Chondrocyte (in vitro differentiated cells): ENCODE measurements at places on chromosomes 4 and X. TPM values are rescaled to one million over a fixed set of nuclear protein-coding genes. Genes with fewer than 3 reads are reported as not detected.

DNA sequence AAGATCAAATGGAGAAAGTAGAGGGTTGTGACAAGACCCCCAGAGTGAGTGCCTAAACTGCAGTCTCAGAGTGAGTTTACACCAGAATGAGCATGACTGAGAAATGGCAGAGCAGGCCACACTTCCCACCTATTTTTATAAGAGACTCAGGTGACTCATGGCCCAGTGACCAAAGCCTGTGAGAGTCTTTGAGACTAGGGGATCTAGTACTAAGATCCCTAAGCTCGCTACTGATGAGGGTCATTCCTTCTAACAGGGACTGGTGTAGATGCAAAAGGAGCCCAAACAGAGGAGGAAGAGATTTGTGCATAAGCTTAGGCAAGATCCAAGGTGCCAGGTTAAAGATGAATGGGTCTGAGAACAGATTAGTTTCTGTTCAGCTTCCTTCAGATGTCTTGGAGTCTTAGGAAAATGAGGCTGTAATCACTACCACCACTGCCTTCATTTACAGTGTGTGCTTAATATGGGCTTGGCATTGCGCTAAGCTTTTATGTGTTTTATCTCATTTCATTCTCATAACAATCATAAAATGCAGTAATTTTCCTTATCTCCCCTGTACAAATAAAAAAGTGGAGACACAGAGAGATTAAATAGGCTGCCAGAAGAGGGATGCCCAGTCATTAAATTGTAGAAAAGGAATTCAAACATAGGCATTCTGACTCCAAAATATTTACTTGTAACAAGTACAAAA is 62.8 kb downstream of the RWDD4 start:
- H3K27ac ChIP-seq = no peak overlapping the region
- no peaks in the 10 kb centered on the region for H3K4me1 ChIP-seq
- DNase-seq = no peak
- H3K4me3 ChIP-seq = no peak overlapping the region
- peaks cover 2% of the 10 kb centered on the region for H3K36me3 ChIP-seq
- H3K27me3 ChIP-seq = no peaks in the 10 kb centered on the region

GRCh38 chr4:184848510-184848909 is 22.7 kb upstream of the ACSL1 start:
- H3K4me1 ChIP-seq = peaks cover 17% of the 10 kb centered on the region
- peaks cover 3% of the 10 kb centered on the region for H3K27me3 ChIP-seq
- no peak overlapping the region for H3K27ac ChIP-seq
- DNase-seq = no peak

DNA sequence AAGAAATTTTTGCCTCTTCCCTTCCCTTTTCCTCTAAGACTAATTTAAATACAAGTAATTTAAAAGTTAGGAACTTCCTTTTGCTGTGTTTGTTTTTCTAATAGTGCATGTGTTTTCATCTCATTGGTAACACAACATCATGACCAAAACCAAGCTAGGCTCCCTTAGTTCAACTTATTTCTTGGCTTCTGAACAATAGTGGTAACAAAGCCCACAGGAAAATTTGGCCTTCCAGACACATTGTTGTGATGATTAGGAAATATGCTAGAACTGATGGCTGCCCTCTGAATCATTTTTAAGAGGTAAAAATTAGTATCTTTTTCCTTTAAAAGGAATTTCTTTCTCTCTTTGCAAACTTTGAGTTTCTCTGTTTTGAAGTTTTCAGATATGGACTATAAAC is 25.5 kb upstream of the TEC start:
- no peaks in the 10 kb centered on the region for H3K27me3 ChIP-seq
- H3K27ac ChIP-seq = no peak overlapping the region
- no peaks in the 10 kb centered on the region for H3K36me3 ChIP-seq
- DNase-seq = no peak
- peaks cover 13% of the 10 kb centered on the region for H3K4me1 ChIP-seq

DNA sequence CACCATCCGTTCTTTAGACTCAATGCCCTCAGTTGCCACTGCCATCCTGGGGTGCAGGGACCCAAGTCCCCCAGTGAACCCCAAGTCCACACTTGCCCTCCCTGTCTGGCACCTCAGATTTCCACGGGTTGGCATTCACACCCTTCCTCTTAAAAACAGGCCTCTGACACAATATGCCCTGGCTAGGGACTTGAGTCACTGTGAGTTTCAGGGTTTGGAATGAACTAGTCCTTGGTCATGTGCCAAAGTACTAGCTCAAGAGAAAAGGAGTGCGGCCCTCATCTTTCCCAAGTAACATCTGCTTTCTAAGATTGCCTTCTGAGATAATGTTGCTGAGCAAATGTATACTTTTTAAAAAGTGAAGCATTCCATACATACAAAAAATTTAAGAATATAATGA is 134.0 kb downstream of the MID1 start:
- peak overlapping the region; percentile 89 for H3K27ac ChIP-seq
- no peaks in the 10 kb centered on the region for H3K36me3 ChIP-seq

DNA sequence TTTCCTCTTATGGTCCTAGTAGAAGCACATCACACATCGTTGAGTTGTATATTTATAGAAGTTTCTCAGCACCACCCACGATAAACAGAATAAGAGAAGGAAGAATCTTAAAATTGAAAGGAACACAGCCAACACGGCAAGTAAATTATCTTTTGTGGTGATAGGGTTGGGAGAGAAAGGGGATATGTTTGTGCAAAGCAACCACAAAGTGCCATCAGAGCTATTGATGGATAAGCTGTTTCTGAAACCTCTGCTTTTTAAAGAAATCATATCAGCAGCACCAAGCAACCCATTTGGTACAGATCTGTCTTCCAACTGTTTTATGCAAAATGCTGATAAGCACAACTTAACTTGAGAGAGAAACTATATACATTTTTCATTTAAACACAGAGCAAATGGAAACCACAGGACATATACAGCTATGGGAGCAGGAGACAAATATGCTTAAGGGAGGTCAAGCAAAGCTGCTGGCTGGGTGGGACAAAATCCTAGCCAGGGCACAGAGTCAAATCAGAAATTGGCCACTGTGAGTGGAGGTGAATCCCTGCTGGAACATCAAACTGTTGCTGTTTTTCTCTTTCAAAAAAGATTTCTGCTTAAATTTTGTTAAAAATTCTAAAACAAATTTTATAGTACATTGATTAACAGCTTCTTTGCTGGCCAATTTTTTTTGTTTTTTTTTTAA is 194.0 kb upstream of the HHIP start:
- H3K4me3 ChIP-seq = no peak overlapping the region
- peaks cover 27% of the 10 kb centered on the region for H3K4me1 ChIP-seq
- H3K27ac ChIP-seq = no peak overlapping the region

GRCh38 chrX:42459735-42460134 is 318.2 kb downstream of the PPP1R2C start:
- H3K27ac ChIP-seq = no peak overlapping the region
- H3K27me3 ChIP-seq = no peaks in the 10 kb centered on the region
- no peaks in the 10 kb centered on the region for H3K4me1 ChIP-seq

DNA sequence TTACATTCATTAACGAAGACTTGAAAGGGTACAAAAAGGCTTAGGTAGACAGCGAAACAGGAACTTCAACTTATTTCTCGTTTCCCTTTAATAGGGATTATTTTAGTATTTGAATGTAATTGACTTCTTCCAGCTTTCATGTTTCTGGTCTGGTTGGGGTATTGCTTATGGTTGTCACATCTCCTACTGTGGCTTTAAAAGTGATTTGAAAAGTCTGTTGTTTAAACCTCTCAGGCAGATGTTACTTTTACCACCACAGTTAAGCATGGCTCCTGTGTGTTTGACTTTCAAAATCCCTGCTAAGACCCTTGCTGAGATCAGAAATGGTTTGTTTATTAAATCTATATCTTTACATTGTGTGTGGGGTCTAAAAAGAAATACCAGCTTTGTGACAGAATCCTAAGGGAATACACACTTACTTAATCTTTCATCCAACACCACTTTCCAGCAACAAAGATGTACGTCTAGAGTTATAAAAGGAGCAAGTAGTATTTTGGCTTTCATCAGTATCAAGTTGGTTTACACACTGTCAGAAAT is 661.2 kb downstream of the FAT4 start:
- no peaks in the 10 kb centered on the region for H3K36me3 ChIP-seq
- H3K27me3 ChIP-seq = peaks cover 6% of the 10 kb centered on the region
- H3K4me3 ChIP-seq = no peak overlapping the region
- H3K4me1 ChIP-seq = no peaks in the 10 kb centered on the region
- no peak overlapping the region for H3K27ac ChIP-seq

DNA sequence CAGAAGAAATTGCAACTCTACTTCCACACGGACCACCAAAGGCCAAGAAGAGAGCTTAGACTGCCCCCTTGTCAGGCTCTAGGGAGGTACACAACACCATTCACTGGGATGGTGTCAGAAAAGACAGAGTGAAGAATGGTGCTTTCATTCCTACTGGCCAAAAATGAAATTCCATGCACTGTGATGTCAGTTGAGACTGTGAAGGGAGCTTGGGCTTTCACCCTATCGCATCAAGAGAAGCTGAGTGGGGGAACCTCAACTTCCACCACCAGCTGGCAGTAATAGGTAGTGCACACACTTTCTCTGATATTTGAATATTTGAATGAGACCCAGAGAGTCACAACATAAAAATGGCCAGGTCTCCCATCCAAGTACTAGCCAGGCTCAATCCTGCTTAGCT is 65.9 kb downstream of the ZNF711 start:
- H3K27ac ChIP-seq = no peak overlapping the region
- no peaks in the 10 kb centered on the region for H3K27me3 ChIP-seq
- DNase-seq = no peak
- H3K4me1 ChIP-seq = no peaks in the 10 kb centered on the region
- no peak overlapping the region for H3K4me3 ChIP-seq

DNA sequence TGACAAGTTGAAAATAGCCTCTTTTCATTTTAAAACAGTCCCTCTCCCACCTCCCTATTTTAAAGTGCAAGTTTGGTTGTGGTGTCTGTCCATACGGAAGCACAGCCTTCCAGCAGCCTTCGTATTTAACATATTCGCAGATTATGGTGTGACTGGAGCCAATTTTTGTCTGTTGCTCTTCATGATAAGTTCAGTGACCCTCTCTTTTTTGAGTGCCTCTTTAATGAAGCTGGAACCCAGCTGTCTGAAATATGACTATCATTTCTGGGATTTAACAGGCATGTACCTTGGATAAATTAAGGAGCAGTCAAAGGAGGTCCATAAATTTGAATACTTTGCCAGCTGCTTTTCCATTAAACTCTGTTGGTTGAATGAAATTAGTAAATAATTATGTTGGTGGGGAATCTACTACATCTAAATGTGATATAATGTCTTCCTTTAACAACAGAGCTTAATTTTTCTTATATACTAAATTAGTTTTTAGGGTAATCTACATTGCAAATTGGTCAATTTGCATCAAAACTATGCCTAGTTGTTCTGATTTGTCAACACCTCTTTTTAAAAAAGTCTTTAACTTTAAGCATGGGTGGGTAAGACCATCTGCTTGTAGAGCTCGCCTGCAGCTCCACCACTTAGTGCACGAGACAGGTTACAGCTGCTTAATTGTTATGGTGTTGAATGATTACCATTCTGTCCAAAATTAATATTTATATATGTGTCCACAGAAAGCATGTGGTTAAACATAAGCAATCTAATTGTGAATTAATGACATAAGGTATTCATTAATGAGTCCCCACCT is 216.6 kb downstream of the DCTD start:
- H3K4me1 ChIP-seq = no peaks in the 10 kb centered on the region
- peaks cover 5% of the 10 kb centered on the region for H3K36me3 ChIP-seq
- no peak for DNase-seq
- H3K4me3 ChIP-seq = no peak overlapping the region

Gene PIN4
- total RNA-seq = 8.7 to 13.4 TPM (median 9.5 TPM) in 3 replicates

Gene FRG2
- not detected in 3 replicates for total RNA-seq

Gene HMX1
- 3.7 TPM in 1 of 3 replicates, not detected in the others for total RNA-seq

Gene GAGE12E
- total RNA-seq = not detected in 3 replicates

Gene RPS6KA6
- total RNA-seq = 2.4 to 2.7 TPM (median 2.5 TPM) in 3 replicates

Gene ZCCHC18
- 1.9 to 6.8 TPM (median 5.0 TPM) in 3 replicates for total RNA-seq

Gene PWWP3B
- total RNA-seq = 1.1 to 2.1 TPM (median 1.1 TPM) in 3 replicates
